ENCODE measurements at places on chromosomes 5 and 9.
A peak's percentile ranks its signal among the peaks of the same experiment; 100 is the strongest.

DNA sequence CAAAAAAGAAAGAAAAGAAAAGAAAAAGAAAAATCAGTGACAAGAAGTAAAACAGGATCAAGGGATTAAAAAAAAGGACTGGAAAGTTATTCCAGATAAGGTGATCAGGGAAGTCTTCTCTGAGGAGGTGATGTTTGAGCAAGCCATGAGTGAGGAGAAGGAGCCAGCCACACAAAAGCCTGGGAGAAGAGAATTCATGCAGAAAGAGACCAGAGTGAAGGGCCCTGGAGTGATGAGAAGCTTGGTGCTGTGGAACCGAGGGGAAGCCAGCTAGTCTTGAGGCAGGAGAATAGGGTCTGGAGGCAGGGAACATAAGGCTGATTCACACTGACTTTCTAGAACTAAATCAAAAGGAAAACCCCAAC lies 4.0 kb upstream of the EXOSC2 start:
- no peak for DNase-seq

GRCh38 chr5:172178991-172179989 lies 8.7 kb downstream of the STK10 start:
- DNase-seq, result peak; percentile 15

DNA sequence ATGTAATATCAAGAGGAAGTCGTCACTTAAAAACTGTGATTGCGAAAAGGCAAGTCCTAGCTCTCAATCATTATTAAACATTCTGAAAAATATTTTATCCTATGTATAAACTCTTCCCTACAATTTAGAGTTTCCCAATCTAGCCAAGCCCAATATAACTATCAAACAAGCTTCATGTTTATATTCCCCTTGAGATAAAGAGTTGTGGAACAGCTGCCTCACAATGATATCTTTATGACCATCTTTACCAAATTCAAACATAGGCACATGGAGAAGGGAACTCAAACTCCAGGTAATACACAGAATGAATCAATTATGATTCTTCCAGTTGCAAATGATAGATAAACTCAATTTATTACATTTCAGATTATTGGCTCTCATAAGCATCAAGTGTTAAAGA lies 1468.7 kb downstream of the EFNA5 start:
- DNase-seq, result no peak

GRCh38 chr5:173230690-173231380 lies 4.2 kb downstream of the NKX2-5 start:
- DNase-seq, result no peak

GRCh38 chr5:43649256-43649655 lies 46.3 kb downstream of the NNT start:
- DNase-seq, result no peak

DNA sequence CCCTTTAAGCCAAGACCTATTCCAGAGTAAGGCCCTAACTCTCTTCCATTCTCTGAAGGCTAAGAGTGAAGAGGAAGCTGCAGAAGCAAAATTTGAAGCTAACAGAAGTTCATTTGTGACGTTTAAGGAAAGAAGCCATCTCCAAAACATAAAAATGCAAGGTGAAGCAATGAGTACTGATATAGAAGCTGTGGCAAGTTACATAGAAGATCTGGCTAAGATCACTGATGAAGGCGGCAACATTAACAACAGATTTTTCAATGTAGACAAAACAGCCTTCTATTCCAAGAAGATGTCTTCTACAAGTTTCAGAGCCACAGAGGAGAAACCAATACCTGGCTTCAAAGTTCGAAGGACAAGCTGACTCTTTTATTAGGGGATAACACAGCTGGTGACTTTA lies 1143.4 kb downstream of the CDH12 start:
- DNase-seq, result no peak

DNA sequence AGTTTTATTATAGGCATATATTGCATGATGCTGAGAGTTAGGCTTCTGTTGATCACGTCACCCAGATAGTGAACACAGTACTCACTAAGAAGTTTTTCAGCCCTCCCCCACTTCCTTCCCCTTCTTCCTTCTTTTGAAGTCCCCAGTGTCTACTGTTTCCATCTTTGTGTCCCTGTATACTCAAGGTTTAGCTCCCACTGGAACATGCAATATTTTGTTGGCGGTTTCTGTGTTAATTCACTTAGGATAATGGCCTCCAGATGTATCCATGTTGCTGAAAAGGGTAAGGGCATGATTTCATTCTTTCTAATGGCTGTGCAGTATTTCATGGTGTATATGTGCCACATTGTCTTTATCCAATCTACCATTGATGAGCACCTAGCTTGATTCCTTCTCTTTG lies 764.3 kb downstream of the MTRR start:
- no peak for DNase-seq

- no peak for DNase-seq
These were observed 250.1 kb downstream of the CEMIP2 start for GRCh38 chr9:71518045-71518827.

GRCh38 chr9:22053178-22053577 lies 44.1 kb upstream of the CDKN2B start:
- DNase-seq, result no peak

DNA sequence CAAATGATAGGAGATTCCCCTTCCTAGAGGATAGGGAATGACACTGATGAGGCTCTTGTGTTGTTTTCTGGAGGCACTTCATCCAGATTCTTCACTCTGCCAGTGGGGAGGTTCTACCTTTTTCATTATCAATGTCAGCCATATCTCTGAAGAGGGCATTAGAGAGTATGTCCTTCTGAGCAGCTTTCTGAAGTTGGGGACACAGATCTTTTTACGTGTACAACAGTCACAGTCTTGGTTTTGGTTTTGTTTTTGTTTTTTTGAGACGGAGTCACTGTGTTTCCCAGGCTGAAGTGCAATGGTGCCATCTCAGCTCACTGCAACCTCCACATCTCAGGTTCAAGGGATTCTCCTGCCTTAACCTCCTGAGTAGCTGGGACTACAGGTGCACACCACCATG lies 22.6 kb downstream of the CENPH start:
- DNase-seq, result no peak
